ENCODE measurements at places on chromosomes 4 and X.
A peak's percentile ranks its signal among the peaks of the same experiment; 100 is the strongest.

- peak; percentile 25 for DNase-seq
Measured at GRCh38 chr4:83552924-83553323, 17.0 kb downstream of the GPAT3 start.

DNA sequence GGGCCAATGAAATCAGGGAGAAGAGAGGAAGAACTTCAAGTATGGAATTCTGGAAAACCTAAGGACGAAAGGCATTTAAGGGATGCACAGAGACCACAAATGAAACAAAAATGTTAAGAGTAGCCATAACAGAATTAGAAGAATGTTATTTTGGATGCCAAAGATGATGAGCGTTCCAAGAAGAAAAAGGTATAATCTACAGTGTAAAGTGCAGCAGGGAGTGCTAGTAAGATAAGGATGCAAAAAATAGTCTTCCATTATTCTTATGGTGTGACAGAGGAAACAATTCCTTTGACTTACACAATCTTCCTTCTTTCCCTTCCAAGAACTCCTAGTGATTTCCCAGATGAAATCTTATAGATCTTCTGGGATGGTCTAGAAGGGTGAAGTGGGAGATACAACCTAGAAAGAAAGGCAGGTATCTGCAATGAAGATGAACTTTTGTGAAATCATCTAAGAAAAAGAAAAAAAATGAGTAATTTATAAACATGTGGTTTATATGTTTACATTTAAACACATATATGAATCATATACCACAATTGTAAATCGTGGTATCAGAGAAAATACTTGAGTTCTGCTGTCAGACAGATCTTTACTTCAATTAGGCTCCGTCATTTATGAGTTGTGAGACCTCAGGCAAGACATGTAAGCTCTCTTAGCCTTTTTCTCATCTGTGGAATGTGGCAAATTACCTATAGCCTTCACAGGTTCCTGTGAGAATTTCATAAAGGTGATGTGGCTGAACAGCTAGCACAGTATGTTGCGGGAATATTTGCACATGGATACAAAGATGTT lies 8.1 kb downstream of the MORF4L2 start:
- peak; percentile 55 for DNase-seq

- DNase-seq: no peak
Measured at GRCh38 chr4:63492515-63492914, 916.7 kb downstream of the TECRL start.

- no peak for DNase-seq
Measured at GRCh38 chr4:4206204-4206603, 20.5 kb downstream of the OTOP1 start.

DNA sequence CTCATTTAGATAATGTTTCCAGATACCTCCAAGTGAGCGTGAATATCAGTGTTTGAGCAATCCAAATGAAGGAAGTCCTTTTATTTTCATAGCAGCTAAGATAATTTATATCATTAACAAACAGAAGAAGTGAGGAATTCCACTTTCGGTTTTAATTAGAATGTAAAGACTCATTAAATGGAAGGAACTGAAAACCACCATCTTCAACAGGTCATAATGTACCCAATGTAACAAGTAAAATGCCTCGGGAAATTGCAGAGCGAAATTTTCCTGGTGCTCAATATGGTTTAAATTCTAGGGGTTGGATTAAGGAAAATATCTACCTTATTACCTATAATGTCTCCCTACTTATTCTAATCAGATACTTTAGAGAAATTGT lies 33.9 kb upstream of the SLC9A7 start:
- DNase-seq: no peak

DNA sequence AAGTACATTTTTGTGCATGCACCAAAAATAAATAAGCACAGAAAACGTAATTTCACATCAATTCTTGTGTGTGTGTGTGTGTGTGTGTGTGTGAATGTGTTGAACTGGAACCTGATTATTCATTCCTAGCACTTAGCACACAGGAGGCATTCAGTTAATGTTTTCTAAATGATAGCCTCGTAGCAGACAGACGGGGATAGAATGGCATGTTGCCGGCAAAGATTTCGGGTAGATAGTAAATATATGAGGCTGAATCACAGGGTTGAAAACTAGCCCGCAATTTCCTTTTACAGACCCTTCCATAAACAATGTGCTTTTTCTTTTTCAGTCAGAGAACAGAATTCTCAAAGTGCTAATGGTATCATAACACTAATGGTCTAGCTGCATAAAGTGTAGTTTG lies 13.5 kb downstream of the MAOB start:
- no peak for DNase-seq

- DNase-seq: no peak
Measured at GRCh38 chr4:112379306-112379705, 82.1 kb downstream of the ALPK1 start.

- DNase-seq: no peak
Measured at GRCh38 chr4:177487977-177488376, 45.7 kb upstream of the AGA start.

DNA sequence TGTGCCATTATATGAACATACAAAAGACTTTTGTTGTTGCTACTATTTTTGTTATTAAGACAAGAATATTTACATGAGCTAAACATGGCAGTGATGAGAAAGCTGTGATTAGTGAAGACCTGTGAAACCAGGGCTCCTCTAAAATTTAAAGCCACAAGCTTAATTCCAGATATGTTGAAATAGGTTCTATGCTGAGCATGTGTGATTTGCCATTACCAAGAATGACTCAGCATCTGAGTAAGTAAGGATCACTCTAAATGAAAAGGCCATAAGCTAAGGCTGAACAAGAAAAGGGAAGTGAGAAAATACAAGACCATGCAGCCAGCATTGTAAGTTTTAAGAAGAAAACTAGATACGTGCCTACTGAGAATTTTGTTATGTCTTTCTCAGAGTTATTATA lies 75.9 kb upstream of the CAMK2D start:
- peak; percentile 89 for DNase-seq

DNA sequence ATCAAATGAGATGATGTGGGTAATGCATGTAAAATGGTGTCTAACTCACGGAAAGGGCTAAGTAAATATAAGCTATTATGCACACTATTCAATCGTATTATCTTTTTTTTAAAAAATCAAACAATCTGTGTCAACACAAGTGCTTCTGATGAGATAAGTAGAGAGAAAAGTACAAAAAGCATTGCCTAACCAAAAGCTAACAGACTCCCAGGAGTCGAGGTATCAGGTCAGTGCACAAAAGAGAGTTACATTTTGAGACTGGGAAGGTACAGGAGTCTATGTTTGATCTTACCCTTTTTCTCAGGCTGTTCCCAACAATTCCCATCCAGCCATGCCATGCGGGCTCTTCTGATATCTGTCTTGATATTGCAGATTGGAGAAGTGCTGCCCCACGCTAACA lies 203.3 kb upstream of the ZIC3 start:
- no peak for DNase-seq

GRCh38 chrX:76555816-76556215 lies 128.3 kb downstream of the MAGEE1 start:
- DNase-seq: peak; percentile 46

- no peak for DNase-seq
Measured at GRCh38 chrX:22585831-22586230, 313.1 kb downstream of the CBLL2 start.

GRCh38 chrX:12843061-12843667 lies 23.7 kb upstream of the TLR7 start:
- DNase-seq: no peak

DNA sequence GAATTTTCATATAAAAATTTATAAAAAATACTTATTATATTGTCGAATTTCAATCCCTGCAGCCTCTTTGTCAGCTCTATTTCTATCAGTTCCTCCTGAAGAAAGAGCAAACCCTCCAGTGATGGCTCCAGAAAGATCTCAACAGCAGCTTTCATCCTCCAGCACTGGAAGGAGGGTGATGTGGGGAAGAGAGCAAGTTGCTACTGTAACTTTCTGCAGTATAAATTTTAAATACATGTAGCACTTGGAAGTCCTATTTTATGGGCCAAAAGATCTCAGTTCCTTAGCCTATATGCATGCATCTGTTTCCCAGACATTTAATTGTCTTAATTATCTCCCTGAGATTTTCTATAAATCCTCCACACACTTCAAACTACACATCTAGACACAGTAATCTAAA lies 13.7 kb upstream of the ODAM start:
- DNase-seq: no peak

DNA sequence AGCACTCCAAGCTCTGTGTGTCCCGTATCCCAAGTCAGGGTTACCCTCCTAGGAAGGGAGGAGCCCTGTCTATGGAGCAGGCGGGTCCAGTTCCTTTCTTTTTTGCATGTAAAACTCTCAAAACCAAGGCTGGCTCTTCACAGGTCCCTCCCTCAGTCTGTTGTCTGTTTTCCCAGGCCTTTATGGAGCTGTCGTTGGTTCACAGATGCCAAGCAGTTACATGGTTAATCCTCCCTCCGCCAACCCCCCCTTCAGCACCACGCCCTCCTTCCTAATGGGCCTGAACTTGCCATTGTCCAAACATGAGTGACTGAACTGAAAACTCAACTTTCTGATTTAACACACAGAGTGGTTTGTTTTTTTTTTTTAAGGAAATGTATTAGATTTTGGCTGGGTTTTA lies 148.3 kb downstream of the STOX2 start:
- DNase-seq: no peak

GRCh38 chrX:21056622-21057021 lies 317.6 kb upstream of the CNKSR2 start:
- DNase-seq: peak; percentile 22

- DNase-seq: no peak
Measured at GRCh38 chr4:79886021-79886420, 187.0 kb downstream of the ANTXR2 start.

DNA sequence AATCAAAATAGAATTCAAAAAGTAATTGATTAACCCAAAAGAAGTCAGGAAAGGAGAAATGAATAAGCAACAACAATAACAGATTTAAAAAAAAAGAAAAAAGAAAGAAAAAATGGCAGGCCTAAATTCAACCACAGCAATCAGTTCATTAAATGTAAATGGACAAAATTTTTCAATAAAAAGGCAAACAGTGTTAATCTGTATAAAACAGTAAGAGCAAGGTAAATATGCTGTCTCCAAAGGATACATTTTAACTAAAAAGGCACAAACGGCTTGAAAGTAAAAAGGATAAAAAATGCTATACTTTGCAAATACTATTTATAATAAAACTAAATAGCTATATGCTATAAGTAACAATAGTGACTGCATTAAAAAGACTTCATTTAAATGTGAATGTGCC lies 582.0 kb downstream of the SPRY1 start:
- DNase-seq: no peak

GRCh38 chrX:49257846-49258748 lies 6.4 kb downstream of the FOXP3 start:
- DNase-seq: no peak

- DNase-seq: no peak
Measured at GRCh38 chrX:67570839-67571238, 27.0 kb downstream of the AR start.

DNA sequence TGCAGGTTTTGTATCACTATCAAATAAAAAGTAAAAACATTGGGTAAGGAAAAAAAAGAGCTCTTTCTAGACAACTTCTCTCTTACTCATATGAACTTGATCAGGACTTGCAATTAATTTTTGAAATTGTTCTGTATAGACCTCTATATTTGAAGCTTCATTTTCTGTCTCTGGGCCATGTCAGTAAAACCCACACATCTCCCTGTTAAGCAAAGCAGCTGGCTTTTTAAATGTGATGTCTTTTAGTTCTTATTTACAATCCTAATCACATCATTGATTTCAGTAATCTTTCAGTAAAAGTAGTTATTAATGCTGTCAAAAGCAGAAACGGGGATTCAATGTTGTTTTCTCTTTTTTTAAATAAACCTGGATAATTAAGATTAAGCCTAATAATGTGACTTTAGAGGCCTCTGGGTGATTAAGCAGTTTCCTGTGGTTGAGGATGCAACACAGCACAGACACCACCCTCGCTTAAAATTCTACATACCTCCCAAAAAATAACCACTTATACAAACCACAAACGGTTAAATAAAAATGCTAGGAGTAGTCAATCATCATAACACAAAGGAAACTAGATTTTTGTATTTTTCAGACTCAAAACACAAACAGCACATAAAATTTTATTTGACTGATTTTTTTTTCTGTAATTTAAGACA lies 5.2 kb upstream of the PCDH10 start:
- DNase-seq: no peak

DNA sequence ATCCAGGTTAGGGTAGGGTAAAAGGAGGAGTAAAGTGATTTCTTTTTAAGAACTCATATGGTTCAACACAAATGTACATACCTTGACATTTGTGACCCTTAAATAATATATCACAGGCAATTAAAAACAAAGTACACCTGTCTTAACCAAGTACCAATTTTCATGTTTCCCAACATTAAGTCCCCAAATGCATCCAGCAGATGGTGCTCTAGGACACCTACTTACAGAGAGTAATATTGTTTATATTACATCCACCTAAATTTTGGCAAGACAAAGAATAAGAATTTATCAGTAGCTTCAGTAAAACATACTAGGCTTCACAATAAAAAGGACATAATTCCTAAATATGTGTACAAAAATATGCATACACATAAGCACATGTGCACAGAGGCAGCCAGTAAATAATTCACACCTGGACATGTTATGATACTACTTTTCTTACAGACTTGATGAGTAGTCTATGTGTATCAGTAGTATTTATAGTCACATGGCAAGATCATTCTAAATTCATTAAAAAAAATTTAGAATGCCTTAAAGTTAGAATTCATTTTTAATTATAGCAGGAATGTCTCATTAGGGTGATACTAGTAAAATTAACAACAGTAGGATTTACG lies 219.7 kb downstream of the DCLK2 start:
- peak; percentile 86 for DNase-seq

GRCh38 chrX:72396117-72396516 lies 90.4 kb upstream of the CITED1 start:
- DNase-seq: no peak

GRCh38 chrX:153836921-153837320 lies 6.6 kb upstream of the PDZD4 start:
- no peak for DNase-seq

DNA sequence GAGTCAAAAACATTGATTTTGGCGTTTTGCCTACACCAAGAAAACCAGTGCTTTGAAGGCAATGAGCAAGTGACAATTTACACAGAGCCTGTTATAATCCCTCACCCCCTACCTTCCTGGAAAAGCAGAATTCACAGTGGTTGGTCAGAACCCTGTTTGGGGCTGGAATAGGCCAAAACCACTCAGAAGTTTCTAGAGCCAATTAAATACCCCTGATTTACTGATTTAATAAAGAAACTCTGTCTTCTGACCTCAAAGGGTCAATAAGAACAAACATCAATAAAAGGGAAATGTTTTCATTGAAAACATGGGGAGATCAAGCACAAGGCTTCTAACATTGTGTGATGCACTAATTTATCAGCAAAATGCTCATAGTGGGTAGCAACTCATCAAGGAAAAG lies 116.3 kb downstream of the UNC5C start:
- no peak for DNase-seq

- no peak for DNase-seq
Measured at GRCh38 chr4:74087481-74087880, 11.5 kb downstream of the CXCL2 start.

- no peak for DNase-seq
Measured at GRCh38 chr4:80233390-80233789, 33.1 kb upstream of the FGF5 start.

DNA sequence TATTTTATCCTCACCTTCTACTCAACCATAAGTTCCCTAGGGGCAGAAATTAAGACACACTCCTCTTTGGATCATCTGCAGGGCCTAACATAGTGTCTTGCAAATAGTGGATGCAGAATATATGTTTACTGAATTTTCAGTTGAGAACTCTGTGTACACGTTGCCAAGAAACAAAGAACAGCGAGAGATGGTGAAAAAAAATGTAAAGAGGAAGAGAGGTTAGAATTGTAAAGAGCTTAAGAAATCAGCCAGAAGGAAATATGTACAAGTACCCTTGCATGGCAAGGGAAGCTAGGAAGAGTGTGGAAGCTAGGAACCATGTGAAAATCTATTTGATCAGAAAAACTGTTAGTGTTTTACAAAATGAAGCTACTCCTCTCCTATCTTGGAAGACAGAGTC lies 431.0 kb downstream of the SMARCA1 start:
- no peak for DNase-seq
